ENCODE measurements at places on chromosomes 12 and 14. TPM values are rescaled to one million over a fixed set of nuclear protein-coding genes. Genes with fewer than 3 reads are reported as not detected.

Gene KRT6B
- not detected for total RNA-seq

Gene TMEM63C
- total RNA-seq = 0.57 TPM

Gene HOXC4
- total RNA-seq = 0.61 TPM

Gene TAS2R8
- total RNA-seq = not detected

Gene LRRK2
- 2.5 TPM for total RNA-seq

Gene PRKD1
- total RNA-seq = 5.1 TPM

Gene PROX2
- not detected for total RNA-seq

Gene TAS2R46
- total RNA-seq = not detected

Gene PMCH
- total RNA-seq = not detected

Gene KLRD1
- not detected for total RNA-seq

Gene RNASE4
- 18.5 TPM for total RNA-seq

Gene SMIM41
- not detected for total RNA-seq

Gene ENDOU
- not detected for total RNA-seq

- DNase-seq = no peak
Observed at GRCh38 chr14:84064316-84065125, 1465.4 kb upstream of the FLRT2 start.

DNA sequence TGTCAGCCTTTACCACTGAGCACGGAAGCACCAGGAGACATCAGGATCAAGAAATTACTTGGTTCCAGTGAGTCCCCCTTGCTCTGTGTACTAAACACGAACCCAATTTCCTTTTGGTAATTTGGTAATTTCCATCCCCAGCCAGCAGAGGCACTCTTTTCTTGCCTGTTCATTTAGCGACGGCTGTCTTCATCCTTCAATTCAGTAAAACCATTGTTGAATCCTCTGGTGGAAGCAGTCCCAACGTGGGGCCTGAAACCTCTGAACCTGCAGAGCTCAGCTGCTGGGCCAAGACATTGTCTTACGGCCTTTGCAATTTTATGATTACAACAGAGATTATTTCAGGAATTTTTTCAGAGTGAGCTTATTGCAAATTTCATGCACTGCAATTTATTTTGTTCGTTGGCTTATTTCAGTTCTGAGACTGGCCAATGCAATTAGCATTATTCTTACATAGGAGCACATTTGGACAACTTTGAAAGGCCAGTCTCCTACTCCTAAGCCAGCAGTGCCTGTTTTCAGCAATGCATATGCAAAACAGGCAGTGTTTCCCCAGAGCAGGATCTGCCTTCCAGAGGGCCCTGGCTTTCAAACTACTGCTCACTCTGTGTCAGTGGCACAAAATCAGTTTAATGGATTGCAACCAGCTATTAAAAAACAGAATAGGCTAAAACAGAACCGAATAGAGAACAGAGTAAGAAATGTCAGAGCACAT, 372.9 kb upstream of the TMEM132C start:
- no peak for DNase-seq

DNA sequence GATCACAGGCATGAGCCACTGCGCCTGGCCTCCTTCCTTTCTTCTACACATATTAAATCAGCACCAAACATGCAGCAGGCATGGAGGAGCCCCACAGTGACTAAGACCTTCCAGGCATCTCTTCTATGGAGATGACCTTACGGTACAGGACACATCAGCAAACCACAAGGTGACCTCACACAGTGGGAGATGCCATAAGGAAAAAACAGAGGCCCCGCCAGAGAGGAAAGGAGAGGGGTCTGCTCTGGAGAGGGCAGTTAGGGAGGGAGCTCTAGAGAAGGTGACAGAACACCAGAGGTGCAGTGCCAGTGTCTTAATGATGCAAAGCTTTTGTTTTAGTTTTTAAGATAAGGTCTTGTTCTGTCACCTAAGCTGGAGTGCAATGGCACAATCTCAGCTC, 81.1 kb upstream of the ESRRB start:
- DNase-seq = no peak

DNA sequence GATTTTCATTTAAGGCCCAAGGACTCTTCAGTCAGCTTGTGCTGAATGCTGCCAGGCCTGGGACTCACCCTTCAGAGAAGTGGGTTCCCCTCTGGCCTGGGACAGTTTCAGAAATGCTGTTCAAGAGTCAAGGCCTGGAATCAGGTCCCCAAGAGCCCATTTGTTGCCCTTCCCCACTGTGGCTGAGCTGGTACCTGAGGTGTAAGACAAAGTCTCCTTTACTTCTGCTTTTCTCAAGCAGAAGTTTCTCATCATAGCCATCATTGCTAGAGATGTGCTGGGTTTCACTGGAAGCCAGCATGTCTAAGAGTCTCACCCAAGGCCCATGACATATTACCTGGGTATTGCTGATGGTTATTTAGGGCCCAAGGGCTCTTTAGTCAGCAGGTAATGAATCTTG, 8.9 kb downstream of the FANCM start:
- no peak for DNase-seq

DNA sequence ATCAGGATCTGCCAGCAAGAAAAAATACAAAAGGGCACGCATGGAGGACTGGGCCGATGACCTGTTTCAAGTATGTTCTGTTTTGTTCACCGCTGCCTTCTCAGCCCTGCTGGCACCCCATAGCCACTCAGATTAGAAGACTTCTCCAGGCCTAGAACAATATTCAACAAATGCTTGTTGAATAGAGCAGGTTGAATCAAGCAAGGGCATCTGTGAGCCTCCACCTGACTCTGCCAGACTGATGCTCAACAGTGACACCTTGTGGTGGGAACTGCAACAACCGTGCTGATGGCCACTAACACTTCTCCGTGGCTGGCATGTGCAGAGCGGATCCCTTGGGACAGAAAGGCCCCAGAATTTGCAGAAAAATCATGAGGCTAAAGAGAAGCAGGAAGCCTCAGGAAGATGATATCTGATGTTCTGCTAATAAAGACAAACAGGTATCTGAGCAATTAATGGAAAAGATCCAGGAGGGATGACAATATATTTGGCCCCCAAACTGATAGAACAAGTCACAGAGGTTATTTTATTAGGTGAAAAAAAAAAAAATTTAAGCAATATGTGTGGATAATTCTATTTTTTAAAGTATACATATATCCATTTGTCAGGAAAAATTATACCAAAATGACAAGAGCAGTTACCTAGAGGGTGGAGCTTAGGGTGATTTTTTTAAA, 114.3 kb downstream of the KSR2 start:
- DNase-seq = peak; percentile 58

DNA sequence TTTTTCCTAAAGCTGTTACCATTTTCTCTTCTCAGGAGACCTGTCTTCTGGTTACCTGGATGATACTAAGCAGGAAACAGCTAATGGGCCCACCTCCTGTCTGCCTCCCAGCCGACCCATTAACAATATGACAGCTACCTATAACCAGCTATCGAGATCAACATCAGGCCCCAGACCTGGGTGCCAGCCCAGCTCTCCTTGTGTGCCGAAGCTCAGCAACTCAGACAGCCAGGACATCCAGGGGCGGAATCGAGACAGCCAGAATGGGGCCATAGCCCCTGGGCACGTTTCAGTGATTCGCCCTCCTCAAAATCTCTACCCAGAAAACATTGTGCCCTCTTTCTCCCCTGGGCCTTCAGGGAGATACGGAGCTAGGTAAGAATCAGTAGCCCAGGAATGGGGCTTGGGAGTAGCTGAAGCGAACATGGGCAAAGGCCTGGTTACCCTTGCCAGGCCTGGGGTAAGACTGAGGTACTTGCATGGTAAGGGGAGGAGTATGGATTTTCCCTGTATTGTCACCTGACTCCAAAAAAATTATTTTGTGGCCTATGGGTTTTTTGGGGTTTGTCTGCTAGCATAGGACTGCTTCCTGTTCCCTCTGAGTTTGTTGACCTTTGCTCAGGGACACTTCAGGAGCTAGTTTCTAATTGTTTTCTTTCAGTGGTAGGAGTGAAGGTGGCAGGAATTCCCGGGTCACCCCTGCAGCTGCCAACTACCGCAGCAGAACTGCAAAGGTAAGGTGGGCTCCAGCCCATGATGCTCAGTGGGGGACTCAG, 26.6 kb downstream of the TRAFD1 start:
- DNase-seq = no peak

DNA sequence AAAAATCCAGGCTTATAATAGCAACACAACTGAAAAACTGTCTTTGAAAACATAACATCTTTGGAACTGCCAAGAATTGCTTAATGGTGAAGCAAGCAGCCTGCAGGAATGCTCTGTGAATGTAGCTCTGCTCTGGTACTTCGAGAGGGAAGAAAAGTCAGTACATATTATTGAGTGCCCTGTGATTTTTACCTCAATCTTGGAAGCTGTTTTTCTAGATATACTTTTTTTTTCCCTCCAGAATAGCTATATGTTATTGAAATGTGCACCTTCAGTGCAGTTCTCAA, 508.1 kb downstream of the PCNX1 start:
- no peak for DNase-seq

GRCh38 chr12:127383281-127383680, 883.7 kb upstream of the TMEM132C start:
- peak; percentile 27 for DNase-seq

DNA sequence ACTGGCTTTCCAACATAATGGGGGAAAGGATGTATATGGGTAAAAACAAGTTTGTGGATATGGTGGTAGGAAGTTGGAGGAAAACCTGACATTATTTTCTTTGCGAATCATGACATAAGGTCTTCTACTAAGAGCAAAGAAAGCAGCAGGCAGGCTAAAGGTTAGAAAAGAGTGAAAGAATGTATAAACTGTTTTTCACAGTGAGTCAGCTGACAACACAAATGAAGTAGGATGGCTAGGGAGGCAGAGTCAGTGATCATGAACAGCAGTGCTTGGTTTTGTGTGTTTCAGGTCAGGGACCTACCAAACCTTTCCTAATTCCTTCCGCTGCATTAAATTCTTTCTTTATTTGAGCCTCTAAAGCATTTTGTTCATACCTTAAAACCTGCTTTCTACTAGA, 46.3 kb upstream of the CATSPERB start:
- no peak for DNase-seq

DNA sequence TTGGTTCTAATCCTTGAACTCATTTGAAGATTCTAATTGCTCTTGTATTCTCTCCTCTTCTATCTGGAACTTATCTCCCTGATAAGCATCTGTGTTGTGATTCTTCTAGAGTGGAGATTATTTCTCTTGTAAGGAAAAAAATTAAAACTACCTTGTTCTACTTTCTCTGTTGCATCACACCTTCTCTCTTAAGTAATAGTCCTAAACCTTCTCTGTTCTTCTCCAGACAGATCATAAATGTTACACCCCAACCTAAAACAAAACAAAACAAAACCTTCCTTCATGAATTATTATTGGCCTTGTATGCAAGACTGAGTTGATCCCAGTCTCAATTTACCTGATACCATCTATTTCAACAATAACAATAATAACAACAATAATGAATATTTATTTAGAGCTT, 612.1 kb downstream of the DIO2 start:
- no peak for DNase-seq

DNA sequence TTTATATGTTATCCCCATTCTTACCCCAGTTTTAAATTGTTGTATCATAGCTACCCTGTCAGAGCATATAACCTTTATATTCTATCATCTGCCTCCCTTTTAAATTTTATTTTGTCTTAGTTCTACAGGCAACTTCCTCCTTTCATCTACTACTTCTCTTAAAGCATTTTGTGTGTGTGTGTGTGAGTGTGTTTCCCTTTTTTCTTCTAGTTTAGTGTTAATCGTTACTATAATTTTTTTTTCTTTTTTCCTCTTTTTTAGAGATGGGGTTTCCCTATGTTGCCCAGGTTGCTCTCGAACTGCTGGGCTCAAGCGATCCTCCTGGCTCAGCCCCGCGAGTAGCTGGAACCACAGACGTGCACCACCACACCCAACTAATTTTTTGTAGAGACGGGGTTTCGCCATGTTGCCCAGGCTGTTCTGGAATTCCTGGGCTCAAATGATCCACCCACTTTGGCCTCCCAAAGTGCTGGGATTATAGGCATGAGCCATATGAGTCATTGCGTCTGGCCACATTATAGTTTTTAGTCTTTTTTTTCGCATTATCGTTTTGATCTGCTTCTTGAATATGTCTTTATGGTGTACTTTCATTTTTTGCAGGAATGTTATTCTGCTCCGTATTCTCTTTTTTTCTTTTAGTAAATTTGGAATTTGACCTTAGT, 33.1 kb upstream of the FBXO34 start:
- no peak for DNase-seq

DNA sequence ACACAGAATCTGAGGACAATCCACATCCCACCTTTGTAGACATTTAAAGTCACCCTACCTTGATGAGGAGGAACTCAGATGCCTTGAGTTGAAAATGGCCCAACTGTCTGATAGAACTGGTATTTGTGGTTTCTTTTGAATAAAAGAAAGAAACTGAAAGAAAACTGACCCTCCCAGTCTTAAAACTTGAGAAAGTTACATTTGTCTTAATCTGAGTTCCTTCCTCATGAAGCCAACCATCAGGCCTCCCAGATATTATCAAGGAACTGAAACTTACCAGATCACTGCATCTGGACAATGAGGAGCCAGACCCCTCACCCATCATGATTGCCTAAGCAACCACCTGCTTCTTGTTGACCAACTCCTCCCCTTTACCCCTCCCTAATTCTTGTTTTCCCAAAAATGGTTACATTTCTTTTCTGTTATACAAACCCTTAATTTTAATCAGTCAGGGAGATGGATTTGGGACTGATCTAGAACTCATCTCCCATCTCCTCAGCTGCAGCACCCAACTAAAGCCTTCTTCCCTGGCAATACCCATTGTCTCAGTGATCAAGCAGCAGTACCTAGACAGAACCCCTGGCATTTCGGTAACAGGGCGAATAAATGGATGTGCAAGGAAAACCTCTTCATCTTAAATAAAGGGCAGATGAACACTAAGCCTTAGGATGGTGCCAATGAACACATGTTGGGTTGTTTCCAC, 72.0 kb upstream of the RESF1 start:
- no peak for DNase-seq

- DNase-seq = no peak
Observed at GRCh38 chr12:95956557-95957145, 13.5 kb downstream of the AMDHD1 start.

GRCh38 chr14:75577729-75578101, 705 bp upstream of the FLVCR2 start:
- peak; percentile 68 for DNase-seq

GRCh38 chr12:108888031-108888430, 8.1 kb downstream of the DAO start:
- DNase-seq = no peak

GRCh38 chr14:72448212-72448611, 445.7 kb downstream of the DPF3 start:
- no peak for DNase-seq

DNA sequence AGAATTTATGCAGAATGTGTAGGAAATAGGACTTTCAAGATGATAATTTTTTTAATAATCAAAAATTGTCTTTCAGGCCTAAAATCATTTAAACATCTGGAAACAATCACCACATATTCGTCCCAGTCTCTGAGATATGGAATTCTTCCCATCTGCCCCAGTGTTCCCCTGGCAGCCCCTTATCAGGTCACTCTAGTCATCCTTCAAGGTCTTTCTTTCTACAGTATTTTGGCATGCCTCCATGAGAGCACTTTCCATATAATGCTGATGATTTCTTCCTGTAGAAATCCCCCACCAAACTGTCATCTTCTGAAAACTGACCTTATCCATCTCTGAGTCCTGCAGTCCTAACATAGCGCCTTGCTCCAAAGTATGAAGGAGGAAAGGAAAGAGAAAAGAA, 422.1 kb downstream of the RPS29 start:
- no peak for DNase-seq
